ENCODE measurements at places on chromosomes 12 and 14.

GRCh38 chr12:45244561-45245343, 28.9 kb downstream of the ANO6 start:
- DNase-seq, result peak; percentile 35

- DNase-seq, result no peak
Observed at GRCh38 chr12:26153421-26154154, 28.8 kb upstream of the BHLHE41 start.

- no peak for DNase-seq
Observed at GRCh38 chr12:85260896-85261295, 19.1 kb upstream of the ALX1 start.

- no peak for DNase-seq
Observed at GRCh38 chr12:58965568-58965967, 45.3 kb upstream of the LRIG3 start.

GRCh38 chr14:50452979-50453705, 56.5 kb upstream of the CDKL1 start:
- no peak for DNase-seq

DNA sequence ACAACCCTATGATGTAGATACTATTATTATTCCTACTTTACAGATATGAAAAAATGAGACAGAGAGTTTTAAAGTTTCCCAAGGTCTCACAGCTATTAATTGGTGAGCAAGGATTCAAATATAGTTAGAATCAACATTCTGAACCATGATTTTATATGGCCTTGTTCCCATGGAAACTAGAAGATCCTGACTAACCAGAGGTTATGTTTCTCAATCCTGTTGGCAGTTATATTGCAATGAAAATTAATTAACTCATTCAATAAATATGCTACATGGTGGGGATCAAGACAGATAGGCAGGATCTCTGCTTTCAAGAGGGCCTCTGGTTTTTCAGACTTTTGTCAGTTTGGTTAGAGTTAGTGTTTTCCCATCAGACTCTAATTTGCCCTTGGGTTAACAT, 9.3 kb upstream of the FUT8 start:
- DNase-seq, result no peak

- no peak for DNase-seq
Observed at GRCh38 chr14:52279408-52279807, 11.9 kb downstream of the PTGDR start.

GRCh38 chr12:62434494-62435302, 31.9 kb upstream of the MON2 start:
- no peak for DNase-seq

- DNase-seq, result no peak
Observed at GRCh38 chr12:88223519-88223918, 81.4 kb downstream of the TMTC3 start.

- DNase-seq, result peak; percentile 24
Observed at GRCh38 chr12:96223411-96224218, 29.4 kb downstream of the ELK3 start.
